NCI-H2107 (cell line): ENCODE measurements at places on chromosomes 2 and 18.

DNA sequence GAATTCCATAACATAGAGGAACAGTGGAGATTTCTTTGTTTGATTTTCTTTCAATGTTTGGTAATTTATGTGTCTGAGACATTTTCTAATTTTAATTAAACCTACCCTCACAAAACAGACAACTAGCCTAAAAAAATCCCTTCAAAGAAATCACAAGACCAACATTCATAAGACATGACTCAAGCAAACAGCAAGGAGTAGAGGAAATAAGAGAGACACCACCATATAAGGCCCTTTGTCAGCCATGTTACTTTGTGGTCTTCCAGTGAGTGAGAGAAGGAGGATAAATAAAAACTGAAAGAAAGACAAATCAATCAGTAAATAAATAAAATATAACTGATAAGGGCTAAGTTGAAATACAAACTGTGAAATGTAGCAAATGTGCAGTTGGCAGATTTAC is 830.8 kb upstream of the SLC39A10 start:
- no peak for DNase-seq

GRCh38 chr2:183060571-183061231 is 17.8 kb upstream of the DUSP19 start:
- DNase-seq, result no peak

- DNase-seq, result no peak
Observed at GRCh38 chr2:54941248-54941984, 108.8 kb downstream of the RTN4 start.

DNA sequence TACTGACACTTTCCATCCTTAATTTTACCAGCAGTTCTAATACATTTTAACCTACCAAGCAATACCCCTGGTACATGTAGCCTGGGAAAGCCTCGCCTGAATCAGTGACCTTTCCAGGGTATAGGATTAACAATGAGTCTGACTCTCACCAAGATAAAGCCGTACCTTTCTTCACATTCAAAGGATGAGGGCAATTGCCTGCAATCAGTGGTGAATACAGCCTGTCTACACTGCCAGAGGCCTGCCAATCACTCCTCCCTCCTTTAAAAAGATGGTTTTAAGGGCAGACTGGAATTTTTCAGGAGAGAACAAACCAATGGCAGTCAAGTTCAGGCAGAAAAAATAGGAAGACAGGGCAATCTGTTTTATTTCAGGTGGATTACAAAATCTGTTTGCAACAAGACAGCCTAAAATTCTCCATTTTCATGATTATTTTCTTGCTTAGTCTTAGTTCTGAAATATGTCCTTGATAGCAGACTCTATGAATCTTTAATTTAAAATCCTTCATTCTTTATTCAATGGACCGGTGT is 4.8 kb downstream of the EPHA4 start:
- DNase-seq, result no peak

- no peak for DNase-seq
Observed at GRCh38 chr2:7745369-7745768, 828.2 kb downstream of the RNF144A start.

- DNase-seq, result no peak
Observed at GRCh38 chr2:75162259-75162658, 37.1 kb downstream of the TACR1 start.

GRCh38 chr2:45330637-45331409 is 280.2 kb downstream of the SRBD1 start:
- no peak for DNase-seq

DNA sequence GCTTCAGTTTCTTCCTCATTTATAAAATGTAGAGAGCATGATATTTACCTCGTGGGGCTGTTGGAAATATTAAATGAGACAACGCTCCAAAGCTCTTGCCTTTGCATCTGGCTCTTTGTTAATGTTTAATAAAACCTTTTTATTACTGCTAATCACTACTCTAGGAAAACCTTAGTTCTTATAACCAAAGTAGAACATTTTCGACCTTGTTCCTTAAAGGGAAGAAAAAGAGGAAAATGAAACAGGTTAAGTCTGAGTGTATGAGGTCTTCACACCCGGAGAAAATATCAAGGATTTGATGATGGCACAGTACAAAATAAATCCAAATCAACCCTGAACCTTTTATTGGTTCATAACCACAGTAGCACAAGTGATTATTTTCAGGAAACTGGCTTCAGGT is 86.6 kb upstream of the BCL2L11 start:
- no peak for DNase-seq

DNA sequence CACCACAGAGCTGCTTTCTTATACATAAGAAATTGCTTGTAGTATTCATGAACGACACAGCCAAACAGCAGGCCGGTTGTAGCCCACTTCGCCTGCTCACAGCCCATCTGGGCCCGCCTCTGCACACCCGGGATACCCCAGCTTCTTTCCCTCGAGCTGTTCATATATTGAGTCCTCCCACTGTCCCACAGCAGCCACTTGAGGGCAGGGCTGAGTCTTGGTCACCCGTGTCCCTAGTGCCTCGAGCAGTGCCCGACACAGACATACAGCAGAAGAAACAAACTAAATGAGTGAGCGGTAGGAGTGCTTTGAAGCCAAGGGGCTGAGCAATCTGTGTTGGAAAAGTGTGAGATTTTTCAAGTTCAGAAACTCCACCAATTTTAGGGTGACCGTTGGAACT is 251.4 kb downstream of the KLHL29 start:
- DNase-seq, result no peak

DNA sequence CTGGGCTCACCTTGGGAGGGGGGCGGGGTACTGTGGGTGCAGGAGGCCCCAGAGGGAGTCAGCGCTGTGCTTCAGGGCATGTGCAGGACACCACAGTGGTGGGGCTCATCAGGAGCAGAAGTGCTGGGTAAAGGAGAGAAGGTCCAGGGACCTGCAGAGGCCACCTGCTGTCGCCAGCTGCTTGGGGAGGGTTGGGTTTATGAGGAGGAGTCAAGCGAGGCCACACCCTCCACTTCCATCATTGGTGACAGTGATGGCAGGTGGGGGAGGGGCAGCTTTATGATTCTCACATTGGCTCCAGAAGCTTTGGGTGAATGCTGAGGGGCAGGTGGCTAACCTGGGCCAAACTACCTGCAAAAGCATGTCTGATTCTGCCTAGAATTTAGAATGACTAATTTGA is 392.6 kb downstream of the HRH4 start:
- DNase-seq, result no peak

DNA sequence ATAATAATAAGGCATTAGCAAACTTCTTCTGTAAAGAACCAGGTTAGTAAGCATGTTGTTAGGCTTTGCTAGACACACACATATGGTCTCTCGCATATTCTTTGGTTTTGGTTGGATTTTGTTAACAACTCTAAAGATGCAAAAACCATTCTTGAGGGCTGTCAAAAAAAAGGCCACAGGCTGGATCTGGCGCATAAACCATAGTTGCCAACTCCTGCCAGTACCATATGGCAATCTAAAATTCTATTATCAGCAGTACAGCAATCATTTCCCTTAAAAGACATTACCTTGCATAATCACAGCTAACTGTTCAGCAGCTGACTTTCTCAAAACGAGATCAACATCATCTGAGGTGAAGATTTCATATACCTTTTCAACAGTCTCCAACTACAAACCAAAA is 63.5 kb downstream of the RTTN start:
- no peak for DNase-seq

- DNase-seq, result no peak
Observed at GRCh38 chr2:106537791-106538191, 50.6 kb downstream of the CD8B2 start.

- no peak for DNase-seq
Observed at GRCh38 chr2:149781263-149781808, 193.8 kb upstream of the MMADHC start.

- DNase-seq, result no peak
Observed at GRCh38 chr18:55997151-55997561, 409.2 kb upstream of the TCF4 start.

DNA sequence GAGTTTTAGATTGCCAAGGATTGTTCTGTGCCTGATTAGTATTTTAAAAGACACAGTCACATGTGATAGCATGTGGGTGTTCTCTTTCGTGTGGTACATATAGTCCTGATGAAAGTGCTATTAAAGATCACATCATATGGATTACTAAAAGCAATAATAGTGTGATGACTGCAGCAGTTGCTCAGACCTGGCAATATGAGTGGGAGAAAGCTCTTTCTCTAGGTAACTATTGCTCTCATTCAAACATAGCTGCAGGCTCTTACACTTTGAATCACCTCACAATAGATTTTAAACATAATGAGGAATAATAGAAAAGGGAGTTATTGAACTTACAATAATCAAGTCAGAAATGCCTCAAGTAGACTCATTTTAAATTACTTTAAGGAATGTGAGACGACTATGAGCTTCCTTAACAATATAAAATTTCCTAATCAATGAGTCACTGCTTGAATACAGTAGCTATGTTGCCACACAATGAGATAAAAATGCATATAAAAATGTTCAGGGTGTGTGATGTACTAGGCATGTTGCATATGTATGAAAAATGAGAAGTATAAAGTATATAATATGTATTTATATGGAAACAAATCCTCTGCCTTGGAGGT is 452.1 kb downstream of the TMX3 start:
- DNase-seq, result no peak

- DNase-seq, result no peak
Observed at GRCh38 chr2:56175779-56176178, 8.0 kb upstream of the CCDC85A start.

DNA sequence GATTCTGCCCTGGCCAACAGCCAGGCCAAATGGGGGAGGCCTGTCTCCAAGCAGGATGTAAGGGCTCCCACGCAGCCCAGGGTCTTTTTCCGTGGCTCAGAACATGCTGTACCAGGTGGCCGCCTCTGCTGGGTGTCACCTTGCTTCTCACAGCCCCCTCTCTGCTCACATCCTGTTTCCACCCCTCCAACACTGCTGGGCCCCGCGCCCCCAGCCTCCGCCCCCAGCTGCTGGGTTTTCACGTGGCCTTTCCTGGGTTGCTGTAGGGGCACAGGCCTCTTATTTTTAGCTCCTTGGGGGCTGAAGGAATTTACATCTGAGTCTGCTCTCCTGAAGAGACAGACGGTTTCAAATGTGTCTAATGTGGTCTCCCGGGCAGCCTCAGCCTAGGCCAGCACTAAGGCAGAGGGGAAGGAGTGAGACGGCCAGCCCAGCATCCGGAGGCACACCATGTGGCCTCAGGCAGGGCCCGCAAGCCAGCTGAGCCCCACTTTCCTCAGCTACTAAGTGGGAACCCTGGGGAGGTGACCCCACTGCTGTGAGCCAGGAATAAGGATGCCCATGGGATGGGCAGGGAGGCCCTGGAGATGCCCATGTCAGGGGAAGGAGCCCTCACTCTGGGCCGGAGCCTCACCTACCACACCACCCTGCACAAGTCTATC is 18.7 kb upstream of the DUSP2 start:
- no peak for DNase-seq

DNA sequence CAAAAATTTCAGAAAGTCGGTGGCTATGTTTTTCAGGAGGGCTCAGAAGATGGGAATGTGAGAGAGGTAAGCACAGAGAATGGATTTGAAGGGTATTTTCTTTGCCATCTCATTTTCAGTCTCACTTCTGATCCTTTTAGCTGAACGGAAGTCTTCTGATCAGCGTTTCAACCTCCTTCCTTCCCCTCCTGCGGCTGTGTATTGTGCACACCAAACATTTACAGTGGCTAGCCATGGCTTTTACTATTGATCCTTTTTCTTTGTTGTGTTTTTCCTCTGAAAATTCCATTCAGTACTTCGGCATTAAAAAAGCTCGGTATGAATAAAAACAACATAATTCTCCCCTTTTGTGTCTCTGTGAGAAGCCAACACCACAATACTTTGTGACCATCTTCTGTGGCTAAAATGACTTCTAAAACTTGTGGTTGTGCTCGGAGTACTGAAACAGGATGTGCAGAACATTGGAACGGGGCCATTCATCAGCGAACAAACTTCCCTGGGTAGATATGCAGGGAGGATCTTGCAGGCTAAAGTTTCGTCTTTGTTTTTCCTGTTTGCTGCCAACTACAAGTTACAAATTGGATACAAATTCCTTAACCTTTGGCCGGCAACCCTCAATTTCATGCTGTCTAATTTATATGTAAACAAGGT is 260.8 kb upstream of the FAM98A start:
- DNase-seq, result no peak

- no peak for DNase-seq
Observed at GRCh38 chr2:167135706-167136105, 247.4 kb downstream of the XIRP2 start.
